Endodermal cell (in vitro differentiated cells): ENCODE measurements at places on chromosomes 5 and 9. TPM values are rescaled to one million over a fixed set of nuclear protein-coding genes. Genes with fewer than 3 reads are reported as not detected.

Gene BSPRY
- 17.9 to 30.3 TPM (median 19.7 TPM) in 3 replicates for total RNA-seq

GRCh38 chr9:131589124-131589711 is 43.9 kb downstream of the PRRT1B start:
- peak; percentile 30 for DNase-seq

DNA sequence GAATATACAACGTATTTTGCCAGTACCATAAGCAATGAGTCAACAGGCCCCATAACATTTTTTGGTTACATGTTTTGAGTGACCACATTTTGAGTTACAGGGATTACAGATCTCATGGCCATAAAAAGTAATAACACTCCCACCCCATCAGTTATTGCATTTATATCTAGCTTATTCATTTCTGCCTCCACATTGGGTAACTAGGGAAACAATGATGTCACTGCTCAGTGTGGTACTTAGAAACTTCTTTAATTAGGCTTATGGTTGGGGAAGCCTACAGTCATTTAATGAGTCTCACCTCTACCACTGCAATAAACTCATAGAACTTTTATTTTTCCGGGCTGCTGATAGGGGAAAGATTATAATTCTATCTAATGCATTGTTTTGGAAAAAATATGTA is 39.9 kb upstream of the SMIM15 start:
- no peak for DNase-seq

GRCh38 chr5:169218176-169218575 is 82.8 kb downstream of the SLIT3 start:
- no peak for DNase-seq

DNA sequence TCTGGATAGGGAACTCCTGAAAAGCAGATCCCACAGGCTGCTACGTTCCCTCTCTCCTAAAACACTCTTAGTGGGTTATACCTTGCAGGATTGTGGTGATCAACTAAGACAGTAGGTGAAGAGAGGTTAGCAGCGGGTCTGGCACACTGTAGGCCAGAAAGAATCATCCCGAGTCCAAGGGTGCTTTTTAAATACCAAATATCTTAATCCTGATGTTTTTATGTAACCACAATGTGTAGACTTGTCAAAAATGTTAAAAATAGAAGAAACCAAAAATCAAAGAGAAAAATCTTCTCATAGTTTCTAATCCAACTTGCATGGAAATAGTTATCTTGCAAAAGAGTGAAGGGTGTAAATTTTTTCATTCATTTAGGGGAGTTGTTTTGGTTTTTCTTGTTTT is 52.3 kb upstream of the IFNK start:
- DNase-seq = no peak

DNA sequence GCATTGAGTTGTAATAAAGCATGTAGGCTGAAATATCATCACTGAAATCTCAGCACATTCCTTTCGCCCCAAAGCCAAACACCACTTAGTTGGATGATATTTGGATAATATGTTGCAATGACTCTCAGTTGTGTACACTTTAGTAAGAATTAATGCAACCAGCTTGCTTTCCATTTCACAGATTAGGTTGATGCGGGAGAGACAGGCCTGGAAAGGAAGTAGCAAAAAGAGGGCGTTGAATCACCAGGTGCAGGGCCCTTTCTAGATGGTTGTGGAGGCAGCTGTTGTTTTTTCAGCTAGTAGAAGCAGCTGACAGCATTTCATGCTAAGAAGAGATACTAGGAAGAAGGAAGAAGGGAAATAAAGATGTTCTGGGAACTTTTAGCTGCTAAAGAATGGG is 30.9 kb downstream of the DMRT3 start:
- DNase-seq = no peak

DNA sequence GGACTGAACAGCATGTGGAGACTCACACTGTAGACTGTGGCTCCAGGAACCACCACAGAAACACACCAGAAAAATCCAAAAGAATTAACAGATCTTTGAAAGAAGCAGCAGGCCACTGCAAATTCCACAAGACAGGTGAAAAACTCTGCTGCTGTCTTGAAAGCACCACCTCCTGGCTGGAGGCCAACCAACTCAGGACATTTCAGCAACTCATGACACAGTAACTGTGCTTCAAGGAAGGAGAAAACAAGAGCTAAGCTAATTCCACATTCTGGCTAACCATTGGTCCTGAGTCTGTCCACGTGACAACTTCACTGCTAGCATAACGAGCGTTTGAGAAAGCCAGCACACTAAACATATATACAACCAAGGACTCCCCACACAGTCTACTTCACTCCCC is 625.1 kb downstream of the PRELID2 start:
- DNase-seq = no peak

GRCh38 chr5:23606927-23607326 is 99.5 kb downstream of the PRDM9 start:
- no peak for DNase-seq

GRCh38 chr5:165477546-165477945 is 1972.1 kb downstream of the MAT2B start:
- DNase-seq = no peak

DNA sequence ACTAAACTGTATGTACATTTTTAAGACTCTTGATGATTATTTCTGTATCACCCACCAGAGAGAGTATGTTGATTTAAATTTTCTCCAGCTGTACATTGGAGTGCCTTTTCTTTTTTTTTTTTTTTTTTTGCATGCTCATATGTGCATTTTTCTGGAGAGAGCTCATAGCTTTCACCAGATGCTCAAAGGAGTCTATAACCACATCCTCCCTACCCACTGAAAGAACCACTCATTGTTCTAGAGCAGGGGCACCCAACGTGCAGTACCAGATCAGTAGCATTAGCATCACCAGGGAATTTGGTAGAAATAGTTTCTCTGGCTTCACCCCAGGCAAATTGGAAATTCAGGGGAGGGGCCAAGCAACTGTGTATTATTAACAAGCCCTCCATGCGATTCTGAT is 53.9 kb upstream of the TMEM171 start:
- no peak for DNase-seq
